Esophagus squamous epithelium (tissue), 5 donors: ENCODE measurements at places on chromosomes 5 and 9.

DNA sequence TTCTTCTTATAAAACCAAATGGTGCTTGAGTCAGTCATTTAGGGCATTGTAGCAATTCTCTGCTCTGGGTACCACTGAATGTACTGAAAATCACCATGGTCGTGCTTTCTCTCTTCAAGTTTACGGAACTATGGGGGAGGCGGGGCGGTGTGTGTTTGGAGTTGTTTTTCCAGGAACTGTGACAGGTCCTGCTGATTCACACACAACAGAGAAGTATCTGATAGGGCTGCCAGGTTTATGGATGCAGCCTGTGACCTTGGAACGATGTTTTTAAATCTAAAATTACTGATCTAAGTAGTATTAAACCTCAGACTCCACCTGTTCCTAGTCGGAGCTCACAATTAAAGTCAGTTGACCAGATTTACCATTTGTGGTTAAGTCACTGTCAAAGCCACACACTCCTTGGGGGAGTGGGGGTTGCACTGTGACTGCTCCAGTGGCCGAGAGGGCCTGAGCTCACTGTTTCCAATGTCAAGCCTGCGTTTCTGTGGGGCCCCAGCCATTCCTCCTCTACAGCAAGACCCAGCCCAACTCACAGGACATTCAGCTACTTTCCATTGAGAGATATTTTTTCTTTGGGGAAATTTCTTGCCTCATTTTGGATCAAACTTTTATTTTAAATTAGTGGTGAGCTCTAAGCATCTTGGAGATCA, 44.4 kb downstream of the GADD45G start:
- DNase-seq = no peak

DNA sequence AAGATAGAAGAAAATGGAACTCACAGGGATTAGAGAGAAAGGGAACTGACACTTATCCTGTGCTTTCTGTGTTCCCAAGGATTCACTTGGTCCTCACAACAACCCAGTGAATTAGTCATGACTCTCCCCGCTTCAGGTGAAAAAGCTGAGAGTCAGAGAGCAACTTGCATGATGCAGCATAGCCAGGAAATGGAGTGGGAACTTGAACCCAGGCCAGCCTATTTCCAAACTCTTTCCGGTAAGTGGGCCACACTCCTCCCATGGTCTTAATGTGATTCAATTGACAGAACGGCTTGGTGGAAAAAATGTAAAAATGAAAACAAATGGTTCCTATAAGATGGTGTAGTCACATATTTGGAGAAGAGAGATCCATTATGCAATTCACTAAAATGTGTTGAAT, 45.9 kb upstream of the CEMIP2 start:
- DNase-seq = no peak

DNA sequence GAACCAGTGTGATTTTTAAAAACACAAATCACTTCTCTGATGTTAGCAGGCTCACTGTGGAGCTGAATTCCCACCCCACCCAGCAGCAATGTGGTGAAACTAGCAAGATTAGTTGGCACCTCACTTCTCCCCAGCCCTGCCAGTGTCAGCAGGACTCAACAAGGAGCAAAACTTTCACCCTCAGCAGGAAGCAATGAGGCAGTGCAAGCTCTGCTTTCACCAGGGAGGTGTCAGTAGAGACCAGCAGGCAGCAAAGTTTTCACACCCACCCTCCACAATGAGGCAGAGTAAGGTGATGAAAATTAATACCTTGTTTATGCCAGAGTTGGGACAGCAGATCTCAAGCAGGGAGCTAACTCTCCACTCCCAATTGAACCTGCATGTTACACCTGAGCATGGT, 565.0 kb downstream of the CETN3 start:
- no peak for DNase-seq

DNA sequence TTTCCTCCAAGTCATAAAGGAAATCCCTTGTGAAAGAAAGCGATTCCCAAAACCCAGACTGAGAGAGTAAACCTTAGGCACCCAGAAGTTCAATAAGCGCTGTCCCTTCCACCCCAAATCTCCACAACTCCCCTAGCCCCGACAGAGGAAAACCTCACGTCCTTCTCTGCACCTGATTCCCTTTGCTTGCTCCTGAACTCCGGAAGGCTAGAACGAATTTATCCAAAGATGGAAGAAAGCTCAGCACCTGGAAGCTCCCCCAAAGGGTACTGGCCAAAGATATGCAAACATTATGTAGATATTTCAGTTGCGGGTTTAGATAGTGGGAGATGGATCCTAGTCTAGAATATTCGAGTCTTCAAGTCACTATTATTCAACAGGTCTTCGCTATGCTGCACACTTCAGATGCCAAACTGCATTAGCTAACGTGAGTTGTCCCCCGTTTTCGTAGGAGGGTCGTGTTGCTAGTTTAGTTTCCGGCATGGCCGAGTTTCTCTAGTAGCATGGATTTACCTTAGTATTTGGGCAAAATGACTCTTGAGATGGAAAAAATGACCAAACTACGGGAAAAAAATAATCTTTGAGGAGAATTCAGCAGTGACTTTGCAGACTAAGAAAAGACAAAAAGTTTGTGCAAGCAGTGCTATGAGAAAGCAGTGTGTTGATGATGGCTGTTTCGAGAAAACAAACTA, 27.7 kb downstream of the NR2F1 start:
- DNase-seq = no peak

- DNase-seq = no peak
Observed at GRCh38 chr5:115557667-115558387, 13.3 kb upstream of the FEM1C start.

GRCh38 chr5:103808464-103809106, 246.0 kb upstream of the NUDT12 start:
- no peak for DNase-seq
